ENCODE measurements at places on chromosomes 6 and 20.

DNA sequence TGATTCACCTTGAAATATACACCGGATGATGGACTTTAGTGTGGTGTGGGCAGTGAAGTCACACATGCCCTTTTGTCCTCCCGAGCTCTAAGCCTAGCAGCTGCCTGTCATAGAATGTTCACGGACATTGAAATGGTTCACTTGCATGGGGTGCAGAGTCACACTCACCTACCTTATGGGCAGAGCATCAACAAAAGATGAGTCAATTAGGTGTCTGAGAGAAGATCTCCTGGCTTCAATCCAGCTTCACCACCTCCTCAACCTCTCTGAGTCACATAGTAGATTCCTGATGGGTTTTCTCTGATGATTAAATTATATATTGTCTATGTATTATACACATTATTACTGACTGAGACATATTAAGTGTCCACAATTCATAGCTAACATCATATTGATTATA, 48.1 kb upstream of the HLA-E start:
- no peak for DNase-seq

- DNase-seq: no peak
Measured at GRCh38 chr6:34094474-34095135, 51.3 kb downstream of the GRM4 start.

DNA sequence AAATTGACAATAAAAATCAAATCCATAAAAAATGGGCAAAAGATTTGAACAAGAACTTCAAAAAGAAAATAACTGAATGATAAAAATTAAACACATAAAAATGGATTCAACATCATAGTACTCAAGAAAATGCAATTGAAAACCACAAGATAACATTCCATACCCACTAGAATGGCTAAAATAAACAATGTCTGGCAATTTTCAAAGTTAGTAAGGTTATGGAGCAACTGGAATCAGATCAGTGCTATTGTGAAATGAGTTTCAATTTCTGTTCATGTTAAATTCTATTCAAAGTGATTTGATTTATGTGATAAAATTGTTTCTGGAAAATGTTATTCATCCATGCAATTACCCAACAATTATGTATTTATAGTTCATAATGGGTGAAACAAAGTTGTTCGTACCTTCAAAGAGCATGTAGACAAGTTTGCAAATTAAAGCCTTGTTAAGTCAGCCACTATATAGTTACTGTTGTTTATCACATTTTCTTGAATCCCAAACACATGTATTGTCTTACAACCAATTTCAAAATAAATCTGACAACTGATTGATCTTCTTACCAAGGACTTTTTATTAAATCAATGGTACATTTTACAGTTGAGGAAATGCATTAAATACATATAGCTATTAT, 151.5 kb upstream of the CENPW start:
- DNase-seq: no peak

GRCh38 chr6:13908955-13909381, 15.8 kb upstream of the RNF182 start:
- no peak for DNase-seq

DNA sequence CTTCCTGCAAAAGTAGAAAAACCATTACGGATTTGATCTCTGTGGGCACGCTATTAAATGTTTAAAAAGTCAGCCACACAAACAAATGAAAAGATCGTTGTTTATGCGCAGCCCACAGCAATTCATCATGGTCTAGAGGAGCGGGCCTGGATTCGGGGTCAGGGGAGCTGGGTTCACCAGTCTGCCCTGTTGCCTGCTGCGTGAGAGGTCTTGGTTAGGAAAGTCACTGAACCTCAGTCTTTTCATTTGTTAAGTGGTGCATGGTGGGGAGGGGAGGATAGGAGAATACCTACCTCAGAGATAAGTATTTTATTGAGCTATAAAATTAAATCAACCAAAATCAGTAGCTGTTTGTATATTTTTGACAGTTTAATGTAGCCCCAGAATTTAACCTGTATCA, 47.3 kb upstream of the FYN start:
- DNase-seq: no peak

DNA sequence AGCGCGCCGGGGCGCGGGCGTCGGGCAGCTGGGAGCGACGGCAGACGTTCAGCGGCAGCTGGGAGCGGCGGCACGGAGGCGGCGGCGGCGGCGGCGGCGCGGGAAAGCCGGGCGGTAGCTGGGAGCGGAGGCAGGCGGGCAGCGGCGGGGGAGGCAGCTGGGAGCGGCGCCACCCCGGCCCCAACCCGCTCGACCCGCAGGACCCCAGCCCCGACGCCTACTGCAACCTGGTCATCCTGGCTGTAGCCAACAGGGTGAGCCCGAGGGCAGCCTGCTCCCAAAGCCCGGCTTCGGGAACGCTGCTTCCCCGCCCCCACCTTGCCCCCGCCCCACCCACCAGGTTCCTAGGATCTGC, 8.9 kb downstream of the CCM2L start:
- DNase-seq: no peak

GRCh38 chr6:154410619-154411072, 54.0 kb upstream of the IPCEF1 start:
- no peak for DNase-seq

GRCh38 chr20:62293946-62294345, 8.9 kb upstream of the ADRM1 start:
- DNase-seq: no peak

GRCh38 chr6:133396233-133396983, 155.3 kb downstream of the EYA4 start:
- DNase-seq: no peak

DNA sequence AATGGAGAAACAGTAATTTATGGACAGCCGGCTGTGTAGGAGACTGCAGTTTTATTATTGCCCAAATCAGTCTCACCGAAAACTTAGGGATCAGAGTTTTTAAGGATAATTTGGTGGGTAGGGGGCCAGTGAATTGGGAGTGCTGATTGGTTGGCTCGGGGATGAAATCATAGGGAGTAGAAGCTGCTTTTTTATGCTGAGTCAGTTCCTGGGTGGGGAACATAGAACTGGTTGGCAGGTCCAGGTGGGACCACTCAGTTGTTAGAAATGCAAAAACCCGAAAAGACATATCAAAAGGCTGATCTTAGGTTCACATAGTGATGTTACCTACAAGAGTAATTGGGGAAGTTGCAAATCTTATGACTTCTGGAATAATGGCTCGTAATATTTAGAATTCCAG, 59.3 kb downstream of the DOP1A start:
- no peak for DNase-seq

DNA sequence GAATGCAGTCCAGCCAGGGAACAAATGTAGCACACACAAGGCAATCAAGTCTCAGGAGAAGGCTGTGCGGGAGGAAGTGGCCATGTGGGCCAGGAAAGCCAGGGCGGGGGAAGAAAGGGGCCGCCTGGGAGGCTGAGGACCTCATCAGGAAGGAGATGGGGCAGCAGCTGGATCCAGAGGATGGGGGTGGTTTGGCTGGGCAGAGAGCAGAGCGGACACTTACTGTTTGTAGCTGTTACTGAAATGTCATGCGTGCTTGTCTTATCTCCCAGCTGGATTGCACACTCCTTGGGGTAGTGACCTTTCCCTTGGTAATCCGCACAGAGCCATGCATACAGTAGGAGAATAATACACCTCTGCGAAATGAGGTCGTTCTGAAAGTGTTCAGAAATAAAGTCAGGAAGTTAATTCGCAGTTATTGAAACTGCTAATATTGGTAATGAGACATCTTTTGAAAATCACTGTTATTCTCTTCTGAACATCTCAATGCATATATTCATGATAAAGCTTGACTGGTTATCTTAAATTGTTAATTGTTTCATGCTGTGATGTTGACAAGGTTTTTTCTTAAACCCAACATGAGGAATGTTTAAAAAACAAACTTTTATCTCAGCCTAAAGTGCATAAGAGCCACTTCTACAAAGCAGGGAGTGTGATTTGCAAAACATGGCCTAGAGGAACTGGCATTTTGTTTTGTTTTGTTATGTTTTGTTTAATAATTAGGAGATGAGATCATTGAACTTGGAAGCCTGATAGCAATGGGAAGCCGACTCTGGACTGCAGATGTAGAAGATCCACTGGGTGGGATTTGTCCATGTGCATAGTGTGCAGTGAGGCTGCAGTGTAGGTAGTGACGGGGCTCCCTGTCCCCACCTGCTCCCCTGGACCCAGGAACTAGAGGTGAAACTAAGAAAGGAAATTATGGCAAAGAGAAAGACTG, 18.0 kb upstream of the MAP3K4 start:
- no peak for DNase-seq

- DNase-seq: no peak
Measured at GRCh38 chr20:15030826-15031225, 693.4 kb upstream of the FLRT3 start.

- DNase-seq: no peak
Measured at GRCh38 chr6:108959972-108960582, 111.9 kb downstream of the ARMC2 start.

GRCh38 chr6:167295495-167296292, 4.6 kb downstream of the UNC93A start:
- no peak for DNase-seq

GRCh38 chr20:2713285-2713684, 20.7 kb downstream of the EBF4 start:
- DNase-seq: no peak

GRCh38 chr6:131292145-131292938, 157.1 kb downstream of the AKAP7 start:
- no peak for DNase-seq

DNA sequence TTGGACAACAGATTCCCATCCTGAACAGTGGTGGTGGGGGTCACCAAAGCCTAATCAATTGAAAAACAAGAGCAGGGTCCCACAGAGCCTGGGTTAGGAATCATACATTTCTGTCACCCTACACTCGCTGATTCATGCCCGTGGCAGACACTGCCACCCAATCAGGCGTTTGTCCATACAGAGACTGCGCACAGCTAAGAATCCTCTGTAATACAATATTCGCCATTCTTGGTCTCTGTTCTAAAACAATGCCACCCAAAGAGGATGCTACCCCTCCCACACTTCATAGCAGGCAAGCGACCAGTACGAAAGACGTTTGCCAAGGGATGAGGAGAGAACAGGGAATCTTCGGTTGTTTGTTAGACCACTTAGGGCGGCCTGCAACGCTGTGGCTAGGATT, 28.1 kb upstream of the SLC22A23 start:
- DNase-seq: no peak

DNA sequence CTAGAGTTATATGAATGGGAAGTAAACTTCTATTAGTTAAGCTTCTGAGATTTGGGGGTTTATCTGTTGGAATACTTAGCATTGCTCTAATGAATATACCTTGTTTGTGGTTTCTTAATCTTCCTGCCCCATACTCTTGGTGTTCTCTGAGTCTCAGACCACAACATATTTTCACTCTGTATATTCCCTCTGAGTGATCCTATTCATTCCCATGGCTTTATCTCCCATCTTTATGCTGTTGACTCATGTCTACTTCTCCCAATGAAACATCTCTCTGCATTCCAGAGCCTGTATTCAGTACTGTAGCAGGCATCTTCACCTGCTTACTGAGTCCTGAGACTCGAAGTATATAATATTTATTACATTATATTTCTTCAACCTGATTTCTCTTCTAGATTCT, 283.7 kb upstream of the MAP3K7 start:
- no peak for DNase-seq

DNA sequence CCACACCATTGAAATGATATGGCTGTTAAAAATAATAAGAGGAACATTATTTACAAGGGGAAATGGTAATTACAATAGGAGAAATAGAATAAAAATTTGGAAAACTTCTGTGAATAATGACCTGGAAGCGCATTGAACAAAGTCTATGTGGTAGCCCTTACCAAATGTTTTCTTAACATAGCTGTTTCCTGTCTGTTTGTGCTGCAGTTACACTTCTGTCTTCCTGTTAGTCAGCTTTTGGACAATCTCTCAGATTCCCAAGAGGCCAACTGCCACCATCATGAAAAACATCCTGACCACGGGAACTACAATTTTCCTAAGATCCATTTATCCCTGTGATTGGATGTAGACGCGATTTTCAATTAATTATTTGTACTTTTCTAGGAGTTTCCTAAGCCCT, 754.4 kb upstream of the MARCKS start:
- DNase-seq: no peak

- no peak for DNase-seq
Measured at GRCh38 chr6:31525932-31526591, 2.7 kb upstream of the MCCD1 start.

- no peak for DNase-seq
Measured at GRCh38 chr20:56826705-56827665, 197.9 kb downstream of the TFAP2C start.

GRCh38 chr6:147704691-147705090, 196.2 kb downstream of the SAMD5 start:
- DNase-seq: no peak

- no peak for DNase-seq
Measured at GRCh38 chr20:46169245-46170171, 51.4 kb downstream of the CD40 start.

DNA sequence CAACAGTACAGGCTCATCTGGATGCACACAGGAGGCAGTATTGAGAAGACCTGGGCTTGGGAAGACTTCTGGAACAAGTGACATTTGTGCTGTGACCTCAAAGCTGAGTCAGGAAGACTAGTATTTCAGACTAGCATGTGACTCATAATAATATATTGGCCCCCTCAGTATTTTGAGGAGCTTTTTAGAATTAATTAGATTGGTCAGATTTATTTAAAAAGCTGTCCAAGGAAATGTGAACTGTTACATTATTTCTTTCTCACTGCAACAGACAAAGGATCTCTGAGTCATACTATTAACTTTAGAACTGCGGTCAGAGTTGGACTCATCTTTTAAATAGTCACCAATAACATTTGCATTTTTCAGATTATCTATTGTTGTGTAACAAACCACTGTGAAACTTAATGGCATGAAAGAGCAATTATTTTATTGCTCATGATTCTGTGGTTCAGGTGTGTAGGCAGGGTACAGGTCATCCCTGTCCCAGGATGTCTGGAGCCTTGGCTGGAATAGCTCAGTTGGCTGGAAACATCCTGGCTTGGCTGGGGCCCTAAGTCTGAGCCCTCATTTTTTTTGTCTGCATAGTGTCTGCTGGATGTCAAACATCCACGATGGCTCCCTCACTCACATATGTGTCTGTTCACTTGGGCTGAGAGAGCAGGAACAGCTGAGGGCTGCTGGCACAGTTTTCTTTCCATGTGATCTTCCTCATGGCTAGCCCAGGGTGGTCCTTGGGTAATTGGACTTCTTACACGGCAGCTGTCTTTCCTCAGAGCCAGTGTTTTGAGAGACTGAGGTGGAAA, 46.9 kb downstream of the MAP3K4 start:
- DNase-seq: no peak

DNA sequence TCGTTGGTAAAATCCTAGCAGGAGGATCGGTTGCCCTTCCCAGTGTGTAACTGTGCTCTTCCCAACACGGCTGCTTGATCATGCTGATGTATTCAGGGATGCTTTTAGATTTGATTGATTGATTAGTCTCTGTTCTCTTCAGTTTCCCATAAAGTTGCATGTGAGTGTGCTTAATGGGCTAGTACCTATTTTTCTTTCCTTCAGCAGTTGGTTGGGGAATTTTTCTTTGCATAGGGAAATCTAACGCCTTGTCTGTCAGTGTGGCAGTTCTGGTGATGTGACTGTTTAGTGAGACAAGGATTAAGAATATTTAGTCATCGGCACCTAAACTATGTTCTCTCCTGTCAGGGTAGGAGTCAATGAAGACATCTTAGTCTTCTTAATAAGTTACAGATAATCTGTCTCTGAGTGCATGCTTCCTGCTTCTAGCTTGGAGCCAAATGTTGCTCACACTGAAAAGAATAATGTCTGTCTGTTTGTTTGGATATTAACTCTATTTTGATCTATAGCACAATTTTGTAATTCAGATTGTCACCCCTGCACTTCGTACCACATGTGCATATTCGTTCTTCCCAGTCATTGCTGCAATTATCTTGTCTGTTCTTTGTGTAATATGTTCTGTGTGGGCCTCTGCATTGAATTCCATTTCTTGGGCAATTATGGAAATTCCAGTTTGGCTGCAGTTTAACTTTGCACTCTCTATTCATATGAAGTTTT, 169.9 kb downstream of the EDN1 start:
- no peak for DNase-seq

Measured in stimulated activated CD4-positive, alpha-beta T cell treated with anti-CD3 and anti-CD28 coated beads, Interleukin-1b, Interleukin-23, amount 100 ng/mL, for 24 hours (primary cell).